ENCODE measurements at places on chromosomes 7 and 10.

DNA sequence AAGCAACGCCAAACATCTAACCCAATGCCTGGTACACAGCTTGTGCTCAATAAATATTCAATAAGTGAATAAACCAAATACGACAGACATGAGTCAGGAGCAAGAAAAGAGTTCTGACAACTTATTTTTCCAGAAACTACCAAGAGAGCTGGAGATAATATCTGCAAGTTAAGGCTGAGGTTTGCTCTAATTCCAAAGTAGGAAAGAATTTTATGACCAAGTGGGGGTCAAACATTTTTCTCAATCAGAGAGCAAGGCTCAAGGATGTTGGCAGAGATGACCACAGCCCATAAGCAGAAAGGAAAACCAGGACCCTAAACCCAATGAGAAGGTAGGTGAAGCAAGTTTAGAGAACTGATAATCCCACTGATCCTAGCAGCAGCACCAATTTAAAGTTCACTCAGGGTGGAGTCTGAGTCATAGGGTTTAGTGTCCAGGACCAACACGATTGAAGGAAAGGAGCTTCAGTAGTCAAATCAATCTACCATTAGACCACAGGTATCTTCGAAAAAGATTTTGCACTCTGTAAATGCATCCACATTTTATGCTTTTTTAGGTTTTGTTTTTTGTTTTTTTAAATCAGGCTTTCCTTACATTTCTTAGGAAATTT, 49.3 kb upstream of the KCNIP2 start:
- no peak for DNase-seq

DNA sequence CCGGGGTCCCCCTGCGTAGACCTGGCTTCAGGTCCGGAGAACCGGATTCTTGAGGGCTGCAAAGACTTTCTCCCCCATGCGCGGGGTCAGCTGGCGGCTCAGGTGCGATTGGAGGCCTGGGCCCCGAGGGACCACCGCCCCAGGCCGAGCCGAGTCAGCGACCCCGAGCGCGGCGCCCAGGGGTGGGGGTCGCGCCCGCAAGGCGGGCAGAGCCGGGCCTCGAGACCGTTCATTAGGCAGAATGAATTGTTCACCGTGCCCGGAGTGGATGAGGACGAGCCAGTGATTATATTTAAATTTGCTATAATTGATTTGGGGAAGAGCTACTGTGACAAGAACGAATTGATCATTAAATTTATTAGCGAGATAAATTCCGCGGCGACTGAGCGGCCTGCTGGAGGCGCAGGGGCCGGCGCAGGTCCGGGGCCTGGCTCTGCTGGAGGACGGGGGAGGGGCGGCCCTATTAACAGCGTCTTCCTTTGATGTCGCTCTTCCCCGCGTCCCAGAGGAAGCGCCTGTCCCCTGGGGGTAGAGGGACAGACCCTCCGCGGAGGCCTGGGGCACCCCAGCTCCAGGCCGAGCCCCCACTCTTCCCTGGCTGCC, 7.5 kb downstream of the MNX1 start:
- DNase-seq: no peak

- DNase-seq: no peak
These were observed 1.6 kb downstream of the PHTF2 start for GRCh38 chr7:77800158-77800557.

DNA sequence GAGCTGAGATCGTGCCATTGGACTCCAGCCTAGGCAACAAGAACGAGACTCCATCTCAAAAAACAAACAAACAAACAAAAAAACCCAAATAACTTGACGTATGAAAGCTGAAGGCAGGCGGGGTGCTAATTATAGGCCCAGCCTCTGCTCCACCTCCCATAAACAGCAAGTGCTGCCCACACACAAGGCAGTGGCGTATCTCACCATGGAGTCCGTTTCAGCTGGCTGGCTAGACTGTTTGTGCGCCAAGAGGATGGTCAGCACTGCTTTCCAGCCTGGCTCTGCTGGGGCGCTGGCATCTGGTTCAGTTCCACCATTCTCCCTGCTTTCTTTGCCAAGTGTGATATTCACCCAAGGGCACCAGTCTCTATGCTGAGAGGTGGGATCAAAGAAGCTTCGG, 29.1 kb downstream of the ZC3HC1 start:
- no peak for DNase-seq

DNA sequence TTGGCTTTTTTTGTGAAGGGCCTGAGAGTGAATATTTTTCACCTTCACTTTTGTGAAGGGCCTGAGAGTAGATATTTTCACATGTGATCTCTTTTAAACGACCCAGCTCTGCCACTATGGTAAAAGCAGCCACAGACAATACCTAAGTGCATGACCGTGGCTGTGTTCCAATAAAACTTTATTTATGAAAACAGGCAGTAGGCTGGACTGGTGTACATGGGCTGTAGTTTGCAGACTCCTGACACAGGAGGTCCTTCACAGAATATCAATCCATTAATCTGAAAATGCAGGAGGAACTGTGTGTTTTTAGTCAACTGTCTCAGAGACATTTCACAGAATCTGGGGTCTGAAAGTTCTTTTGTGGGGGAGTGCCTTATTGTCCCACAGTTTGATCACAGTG, 186.9 kb downstream of the PRKCQ start:
- no peak for DNase-seq

GRCh38 chr10:73424478-73424877, 8.9 kb downstream of the MSS51 start:
- DNase-seq: no peak

DNA sequence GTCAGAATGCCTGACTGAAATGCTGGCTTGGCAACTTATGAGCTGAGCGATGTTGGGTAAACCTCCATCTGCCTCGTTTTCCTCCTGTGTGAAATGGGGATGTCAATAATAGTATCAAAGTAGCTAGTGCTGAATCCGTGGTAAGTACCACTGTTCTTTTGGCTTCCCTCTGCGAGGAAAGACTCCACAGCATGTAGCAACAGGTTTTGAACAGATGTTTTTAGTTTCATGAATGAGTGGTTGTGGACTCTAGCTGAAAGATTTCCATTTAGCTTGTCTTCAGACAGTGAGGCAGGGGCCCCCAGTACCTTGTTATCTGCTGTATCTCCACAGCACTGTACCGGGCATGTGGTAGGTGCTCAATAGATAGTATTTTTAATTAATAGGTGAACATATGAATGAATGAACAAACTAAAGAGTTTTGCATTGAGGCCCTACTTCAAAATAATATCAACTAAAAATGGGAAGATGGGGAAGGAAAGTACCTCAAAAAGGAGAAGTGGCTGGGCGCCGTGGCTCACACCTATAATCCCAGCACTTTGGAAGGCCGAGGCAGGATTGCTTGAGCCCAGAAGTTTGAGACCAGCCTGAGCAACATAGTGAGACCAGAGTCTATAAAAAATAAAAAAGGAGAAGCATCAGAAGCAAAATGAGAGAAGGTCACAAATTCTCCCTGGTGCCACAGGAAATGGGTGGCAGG, 5.6 kb upstream of the DLG5 start:
- no peak for DNase-seq

Measured in stimulated activated CD4-positive, alpha-beta T cell treated with anti-CD3 and anti-CD28 coated beads, Interleukin-15, amount 100 ng/mL, for 1 hour (primary cell).